ENCODE measurements at places on chromosomes 1 and 21.

DNA sequence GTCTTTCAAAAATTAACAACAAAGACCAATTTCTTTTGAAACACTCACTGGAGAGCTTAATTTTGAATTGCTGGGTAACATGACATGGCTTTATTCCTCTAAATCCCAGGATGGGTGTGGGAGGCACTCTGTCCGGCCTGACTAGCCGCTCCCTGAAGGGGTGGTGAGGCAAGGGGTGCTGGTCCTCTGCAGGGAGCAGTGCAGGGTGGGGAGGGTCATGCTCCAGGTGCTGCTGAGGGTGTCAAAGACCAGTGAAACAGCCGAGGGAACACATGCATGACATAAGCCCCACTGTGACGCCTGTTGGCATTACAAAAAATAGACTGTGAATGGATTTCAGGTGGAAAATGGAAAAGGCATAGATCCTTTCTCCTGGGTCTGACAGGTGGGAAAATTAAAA is 223.7 kb downstream of the VAV3 start:
- no peak for DNase-seq

GRCh38 chr1:199515261-199515660 is 512.2 kb upstream of the NR5A2 start:
- DNase-seq: no peak

- DNase-seq: no peak
Observed at GRCh38 chr1:68291688-68292384, 59.5 kb upstream of the WLS start.

GRCh38 chr1:20109223-20109856 is 10.0 kb downstream of the PLA2G2D start:
- DNase-seq: no peak

DNA sequence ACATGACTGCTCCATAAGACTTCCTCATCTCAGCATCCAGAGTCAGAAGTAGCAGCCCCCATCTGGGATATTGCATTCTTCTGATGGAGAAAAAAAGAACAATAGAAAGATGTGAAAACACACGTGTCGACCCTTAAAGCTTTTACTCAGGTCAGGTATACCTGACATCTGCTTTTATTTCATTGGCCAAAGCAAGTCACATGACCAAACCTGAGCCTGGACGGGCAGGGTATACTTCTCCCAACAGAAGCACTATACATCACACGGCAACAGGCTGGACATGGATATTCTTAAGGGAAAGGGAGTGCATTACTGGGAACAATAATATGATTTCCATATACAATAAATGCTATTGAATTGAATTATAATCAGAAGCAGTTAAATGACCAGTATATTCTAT is 243.3 kb downstream of the LMO4 start:
- DNase-seq: no peak

DNA sequence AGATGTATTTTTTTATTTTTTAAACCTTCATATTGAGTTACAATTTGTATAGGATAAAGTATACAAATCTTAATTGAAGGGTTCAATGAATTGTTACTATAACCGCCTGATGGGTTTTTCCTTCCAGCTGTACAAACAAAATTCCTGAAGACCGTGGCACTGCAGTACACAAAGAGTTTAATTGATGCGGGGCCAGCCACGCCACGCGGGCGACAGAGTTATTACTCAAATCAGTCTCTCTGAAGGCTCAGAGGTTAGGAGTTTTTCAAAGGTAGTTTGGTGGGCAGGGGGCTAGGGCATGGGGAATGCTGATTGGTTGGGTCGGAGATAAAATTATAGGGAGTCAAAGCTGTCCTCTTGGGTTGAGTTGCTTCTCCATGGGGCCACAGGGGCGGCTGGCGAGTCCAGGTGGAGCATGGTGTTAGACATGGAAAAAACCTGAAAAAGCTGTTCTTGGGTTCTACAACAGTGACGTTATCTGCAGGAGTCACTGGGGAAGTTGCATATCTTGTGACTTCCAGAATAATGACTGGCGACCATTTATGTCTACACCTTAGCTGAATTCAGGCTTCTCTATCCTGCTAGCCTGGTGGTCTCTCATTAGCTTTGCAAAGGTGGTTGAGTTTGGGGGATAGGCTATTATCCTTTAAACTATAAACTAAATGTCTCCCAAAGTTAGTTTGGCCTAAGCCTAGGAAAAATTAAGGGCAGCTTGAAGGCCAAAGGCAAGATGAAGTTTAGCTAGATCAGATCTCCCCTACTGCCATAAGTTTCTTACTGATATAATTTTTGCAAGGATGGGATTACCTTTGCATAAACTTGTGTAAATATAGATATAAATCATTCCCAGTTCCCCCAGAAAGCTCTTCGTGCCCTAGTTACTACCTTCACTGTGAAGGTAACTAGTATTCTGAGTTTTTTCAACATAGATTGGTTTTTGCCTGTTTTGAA is 13.0 kb upstream of the TMEM9 start:
- no peak for DNase-seq

- DNase-seq: no peak
Observed at GRCh38 chr1:154342836-154343472, 17.6 kb downstream of the ATP8B2 start.

DNA sequence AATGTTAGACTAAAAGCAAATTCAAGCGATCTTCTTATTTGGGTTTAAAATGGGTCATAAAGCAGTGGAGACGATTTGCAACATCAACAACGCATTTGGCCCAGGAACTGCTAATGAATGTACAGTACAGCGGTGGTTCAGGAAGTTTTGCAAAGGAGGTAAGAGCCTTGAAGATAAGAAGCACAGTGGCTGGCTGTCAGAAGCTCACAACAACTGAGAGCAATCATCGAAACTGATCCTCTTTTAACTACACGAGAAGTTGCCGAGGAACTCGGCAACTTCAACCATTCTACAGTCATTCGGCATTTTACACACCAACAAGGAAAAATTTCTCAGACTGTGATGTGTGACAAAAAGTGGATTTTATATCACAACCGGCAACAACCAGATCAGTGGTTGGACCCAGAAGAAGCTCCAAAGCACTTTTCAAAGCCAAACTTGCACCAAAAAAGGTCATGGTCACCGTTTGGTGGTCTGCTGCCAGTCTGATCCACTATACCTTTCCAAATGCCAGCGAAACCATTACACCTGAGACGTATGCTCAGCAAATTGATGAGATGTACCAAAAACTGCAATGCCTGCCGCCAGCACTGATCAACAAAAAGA is 47.9 kb downstream of the ASH1L start:
- no peak for DNase-seq

GRCh38 chr1:29649189-29650040 is 413.1 kb downstream of the PTPRU start:
- no peak for DNase-seq

DNA sequence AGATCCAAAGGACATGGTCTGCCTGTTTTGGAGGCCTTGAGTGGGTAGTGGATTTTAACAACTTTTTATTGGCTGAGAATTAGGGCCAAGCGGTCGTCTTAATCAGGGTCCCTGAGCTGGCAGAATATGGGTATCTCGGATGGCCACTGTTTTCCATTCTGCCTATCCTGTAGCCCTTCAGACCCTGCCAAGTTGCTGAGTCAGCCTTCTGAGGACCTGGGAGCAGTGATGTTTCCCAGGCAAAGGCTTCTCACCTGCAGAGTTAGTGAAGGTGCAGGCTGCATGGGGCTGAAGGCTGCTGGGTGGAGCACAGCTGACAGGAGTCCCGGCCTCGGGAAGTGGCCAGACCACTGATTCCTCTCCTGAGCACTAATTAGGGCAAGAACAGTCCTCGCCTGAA is 11.4 kb downstream of the RASSF5 start:
- DNase-seq: no peak

- no peak for DNase-seq
Observed at GRCh38 chr1:113874012-113874879, 2.7 kb upstream of the PTPN22 start.

DNA sequence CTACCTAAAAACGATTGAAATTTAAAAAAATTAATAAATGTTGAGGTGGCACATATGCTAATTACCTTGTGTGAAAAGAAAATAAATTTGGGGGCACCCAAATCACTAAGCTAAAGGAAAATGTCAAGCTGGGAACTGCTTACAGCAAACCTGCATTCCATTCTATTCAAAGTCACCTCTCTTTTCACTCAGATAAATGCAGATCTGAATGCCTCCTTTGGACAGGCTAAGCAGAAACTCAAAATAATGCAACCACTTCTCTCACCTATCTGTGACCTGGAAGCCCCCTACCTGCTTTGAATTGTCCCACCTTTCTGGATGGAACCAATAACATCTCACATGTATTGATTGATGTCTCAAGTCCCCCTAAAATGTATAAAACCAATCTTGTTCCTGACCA is 628.7 kb downstream of the AMY1C start:
- no peak for DNase-seq

DNA sequence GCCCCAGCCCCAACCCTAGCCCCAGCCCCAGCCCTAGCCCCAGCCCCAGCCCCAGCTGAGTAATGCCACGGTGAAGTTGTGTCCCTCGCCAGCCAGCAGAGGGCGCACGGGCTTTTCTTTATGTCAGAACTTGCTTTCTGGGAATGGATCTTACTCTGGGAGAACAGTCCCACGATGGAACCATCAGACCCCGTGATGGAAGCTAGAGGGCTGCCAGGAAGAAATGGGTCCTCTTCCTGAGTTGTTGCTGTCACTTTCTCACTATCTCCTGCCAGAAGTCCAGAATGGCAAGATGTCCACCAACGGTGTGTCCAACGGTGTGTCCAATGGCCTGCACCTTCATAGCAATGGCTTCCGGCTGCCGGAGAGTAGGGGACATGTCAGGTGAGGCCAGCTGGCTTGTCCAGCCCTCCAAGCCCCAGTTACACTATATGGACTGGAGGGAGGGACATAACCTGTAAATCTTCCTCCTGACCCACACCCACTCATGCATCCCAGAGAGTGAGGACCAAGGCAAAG is 25.1 kb upstream of the TMEM222 start:
- peak; percentile 60 for DNase-seq

GRCh38 chr1:156513185-156513584 is 12.6 kb upstream of the MEF2D start:
- no peak for DNase-seq

GRCh38 chr1:95953015-95953414 is 719.0 kb downstream of the RWDD3 start:
- DNase-seq: no peak

DNA sequence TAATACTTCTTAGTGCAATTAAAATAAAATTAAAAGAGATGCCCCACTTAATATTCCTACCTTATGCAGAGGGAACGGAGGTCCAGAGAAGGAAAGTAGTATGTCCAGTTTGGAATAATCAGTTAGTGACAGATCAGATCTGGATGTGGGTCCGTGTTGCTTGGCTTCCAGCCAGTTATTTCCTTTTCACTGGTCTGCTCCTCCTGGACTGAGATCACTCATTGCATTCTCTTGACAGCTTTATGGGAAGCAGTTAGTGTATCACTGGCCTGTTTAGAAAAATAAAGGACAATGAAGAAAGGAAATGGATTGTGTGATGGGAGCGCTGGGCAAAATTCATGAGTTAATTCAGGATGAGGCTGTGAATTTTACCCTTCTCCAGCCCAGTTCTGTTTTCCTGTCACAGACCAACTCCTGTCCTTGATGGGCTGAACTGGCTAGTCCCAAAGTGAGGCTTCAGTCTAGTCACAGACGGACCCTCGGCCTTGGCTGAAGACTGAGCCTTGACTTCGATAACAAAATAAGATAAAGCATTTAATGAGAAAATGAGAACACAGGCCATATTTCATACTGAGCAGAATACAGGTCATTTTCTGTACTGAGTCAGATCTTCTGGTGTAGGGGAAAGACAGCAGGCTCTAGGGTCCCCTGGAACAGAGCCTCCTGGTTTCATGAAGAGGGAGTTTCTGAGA is 85.2 kb upstream of the TRABD2B start:
- no peak for DNase-seq

GRCh38 chr1:18348354-18348753 is 132.4 kb upstream of the KLHDC7A start:
- DNase-seq: no peak

DNA sequence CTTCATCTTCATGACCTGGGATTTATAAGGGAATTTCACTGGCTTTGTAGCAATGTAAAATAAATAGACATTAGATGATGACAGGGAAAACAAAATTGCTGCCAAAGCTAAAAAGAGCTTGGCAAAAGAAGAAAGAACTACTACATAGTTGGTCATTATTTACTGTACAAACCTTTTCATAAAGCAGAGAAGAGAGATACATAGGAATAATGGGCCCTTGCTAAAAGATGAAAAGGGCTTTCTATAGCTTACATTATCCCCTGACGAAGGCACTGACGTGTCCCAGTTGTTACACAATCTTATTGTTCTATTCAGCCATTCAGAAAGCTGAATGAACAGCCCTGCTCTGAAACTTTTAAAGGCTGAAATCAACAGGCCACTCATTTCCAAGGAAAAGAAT is 57.1 kb downstream of the ZC3H11B start:
- DNase-seq: no peak

GRCh38 chr21:41973861-41974751 is 20.3 kb upstream of the C2CD2 start:
- DNase-seq: no peak

- no peak for DNase-seq
Observed at GRCh38 chr1:191888996-191889622, 269.2 kb upstream of the RGS18 start.

DNA sequence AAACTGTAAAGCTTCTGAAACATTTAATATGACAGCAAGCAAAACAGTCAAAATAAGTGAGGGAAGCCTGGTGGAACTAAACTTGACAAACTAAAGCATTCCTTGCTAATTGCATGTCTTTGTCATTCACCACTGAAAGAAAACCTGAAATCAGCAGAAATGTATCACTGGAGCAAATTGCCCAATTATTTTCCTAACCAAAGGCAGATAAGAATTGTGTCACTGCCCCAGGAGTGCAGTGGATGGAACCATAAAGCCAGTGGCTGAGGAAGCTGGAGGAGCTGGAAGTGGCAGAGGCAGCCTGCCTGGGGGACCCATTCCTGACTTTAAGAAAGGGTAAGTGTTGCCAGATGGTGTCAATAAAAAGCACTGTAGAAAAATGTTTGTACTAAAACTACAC is 2.7 kb upstream of the SLC30A10 start:
- DNase-seq: no peak

DNA sequence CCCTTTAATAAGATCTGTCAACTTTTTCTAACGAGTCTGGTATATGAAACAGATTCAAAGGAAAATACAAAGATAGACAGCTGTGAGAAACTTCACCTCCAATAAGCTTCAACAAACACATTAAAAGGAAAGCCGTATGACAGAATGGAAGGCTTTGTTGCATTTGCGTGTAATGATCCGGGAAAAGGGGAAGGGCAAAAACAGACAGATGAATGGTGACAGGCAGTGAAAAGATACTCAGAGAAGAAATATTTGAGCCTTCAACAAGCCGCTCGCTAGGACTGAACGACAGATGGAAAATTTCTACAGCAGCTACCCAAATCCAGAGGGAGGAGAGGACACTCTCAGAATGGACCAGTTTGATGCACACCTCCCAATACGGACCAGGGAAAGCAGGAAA is 14.9 kb downstream of the COPA start:
- DNase-seq: no peak

GRCh38 chr1:227728892-227729143 is 6.3 kb downstream of the JMJD4 start:
- DNase-seq: no peak

GRCh38 chr1:84703431-84703830 is 13.2 kb upstream of the SSX2IP start:
- DNase-seq: no peak
